Smooth muscle cell of trachea (primary cell): ENCODE measurements at places on chromosomes 7 and 10. TPM values are rescaled to one million over a fixed set of nuclear protein-coding genes. Genes with fewer than 3 reads are reported as not detected.

The PMPCB gene
- 67.8 and 98.0 TPM in 2 replicates for total RNA-seq

The TMEM72 gene
- not detected in 2 replicates for total RNA-seq

The PRLHR gene
- total RNA-seq, result not detected in 2 replicates

The CC2D2B gene
- total RNA-seq, result under 0.01 TPM in 1 of 2 replicates, not detected in the other

The HDAC9 gene
- total RNA-seq, result 5.2 and 10.3 TPM in 2 replicates

The SEMA3E gene
- 2.2 and 6.8 TPM in 2 replicates for total RNA-seq

The ELMO1 gene
- 0.66 and 0.73 TPM in 2 replicates for total RNA-seq

The ACTR3C gene
- under 0.01 and 3.0 TPM in 2 replicates for total RNA-seq

The SYNPO2L gene
- total RNA-seq, result not detected in 2 replicates

The TMEM176A gene
- total RNA-seq, result 0.33 TPM in 1 of 2 replicates, not detected in the other

The OR13A1 gene
- total RNA-seq, result not detected in 2 replicates

The PWWP2B gene
- 8.6 and 22.2 TPM in 2 replicates for total RNA-seq

The NEUROG3 gene
- total RNA-seq, result not detected in 2 replicates

The UNCX gene
- total RNA-seq, result not detected in 2 replicates

The STEAP1B gene
- 11.9 and 25.9 TPM in 2 replicates for total RNA-seq

The C7orf57 gene
- not detected in 2 replicates for total RNA-seq

The MAGI2 gene
- 16.2 and 33.2 TPM in 2 replicates for total RNA-seq

The AKR1D1 gene
- not detected in 2 replicates for total RNA-seq
